ENCODE measurements at places on chromosomes 2 and 18.

DNA sequence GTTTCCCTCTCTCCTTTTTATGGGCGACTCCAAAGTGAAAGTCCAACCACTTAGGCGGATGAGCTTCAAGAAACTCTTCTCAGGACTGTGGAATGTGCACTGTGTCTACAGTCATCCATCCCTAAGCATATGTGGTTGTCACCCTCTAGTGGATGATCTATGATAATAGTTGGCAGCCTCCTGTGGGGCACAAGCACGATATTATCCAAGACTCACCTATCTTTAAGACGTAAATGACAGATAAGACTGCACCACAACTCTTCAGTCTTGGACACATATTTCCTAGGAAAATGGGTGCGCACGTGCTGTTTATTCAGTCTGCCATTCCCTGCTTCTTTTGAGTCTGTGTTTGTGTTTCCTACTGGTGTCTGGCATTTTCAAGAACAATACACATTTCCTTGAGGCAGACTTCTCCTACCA is 145.5 kb upstream of the CTAGE1 start:
- peak; percentile 64 for DNase-seq

DNA sequence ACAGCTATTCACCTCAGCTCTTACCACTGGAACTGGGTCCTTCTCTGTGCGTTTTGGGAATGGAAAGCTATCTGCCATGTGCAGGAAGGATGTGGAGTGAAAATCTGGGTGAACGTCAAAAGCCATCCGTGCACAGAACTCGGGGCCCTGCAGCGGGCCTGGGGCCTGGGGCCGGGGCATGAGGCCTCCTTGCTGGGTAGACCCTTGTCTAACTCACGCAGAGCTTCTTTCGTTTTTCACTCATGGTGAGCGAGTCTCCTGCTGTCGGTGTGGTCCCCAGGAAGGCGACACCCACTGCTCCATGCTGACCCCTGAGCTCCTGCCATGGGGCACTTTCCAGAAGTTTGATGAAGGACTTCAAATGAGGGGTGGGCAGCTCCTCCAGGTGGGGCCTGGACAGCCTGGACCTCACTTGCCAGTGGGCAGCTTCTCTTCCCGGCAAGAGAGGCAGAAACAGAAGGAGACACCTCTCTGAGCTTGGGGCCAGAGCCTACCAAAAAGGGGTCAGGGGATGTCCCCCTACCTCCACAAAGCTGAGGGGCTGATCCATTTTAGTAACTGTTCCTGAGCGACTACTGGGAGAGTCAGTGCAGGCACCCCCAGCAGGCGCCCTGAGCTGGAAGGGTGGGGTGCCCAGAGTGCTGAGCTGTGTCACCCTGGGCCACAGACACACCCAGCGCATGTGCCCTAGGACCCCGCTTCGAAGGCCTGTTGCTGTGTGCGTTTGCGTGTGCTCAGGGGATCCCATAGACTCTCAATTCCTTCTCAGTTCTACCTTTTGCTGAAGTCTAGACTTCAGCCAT is 117.7 kb upstream of the HDAC4 start:
- no peak for DNase-seq

GRCh38 chr2:238167761-238168160 is 9.0 kb downstream of the ERFE start:
- DNase-seq: no peak

- DNase-seq: peak; percentile 9
These were observed 32.6 kb downstream of the NAPG start for GRCh38 chr18:10558243-10558966.

DNA sequence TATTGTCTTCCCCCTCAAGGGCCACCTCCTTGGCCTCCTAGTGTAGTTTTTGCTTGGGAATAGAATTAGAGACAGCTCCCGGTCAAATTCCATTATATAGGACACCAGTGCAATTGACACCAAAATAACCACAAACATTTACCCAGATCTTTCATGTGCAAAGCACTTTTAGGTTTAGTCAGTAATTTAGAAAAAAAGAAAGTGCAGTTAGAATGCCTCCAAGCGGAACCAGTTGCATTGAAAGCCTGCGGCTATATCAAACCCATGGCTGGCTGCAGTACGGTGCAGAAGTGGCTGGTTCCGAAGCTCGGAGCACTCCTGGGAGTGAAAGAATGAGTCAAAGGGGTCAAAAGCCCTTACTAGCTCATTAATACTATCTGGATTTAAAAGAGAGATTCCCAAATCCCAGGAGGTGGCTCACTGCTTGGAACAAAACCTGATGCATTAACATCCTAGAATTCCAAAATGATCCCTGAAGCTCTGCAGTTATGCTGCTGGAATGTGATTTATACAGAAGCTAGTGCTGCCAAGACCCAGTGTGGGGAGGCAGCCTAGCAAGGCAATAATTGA is 432.2 kb upstream of the KLHL29 start:
- no peak for DNase-seq

DNA sequence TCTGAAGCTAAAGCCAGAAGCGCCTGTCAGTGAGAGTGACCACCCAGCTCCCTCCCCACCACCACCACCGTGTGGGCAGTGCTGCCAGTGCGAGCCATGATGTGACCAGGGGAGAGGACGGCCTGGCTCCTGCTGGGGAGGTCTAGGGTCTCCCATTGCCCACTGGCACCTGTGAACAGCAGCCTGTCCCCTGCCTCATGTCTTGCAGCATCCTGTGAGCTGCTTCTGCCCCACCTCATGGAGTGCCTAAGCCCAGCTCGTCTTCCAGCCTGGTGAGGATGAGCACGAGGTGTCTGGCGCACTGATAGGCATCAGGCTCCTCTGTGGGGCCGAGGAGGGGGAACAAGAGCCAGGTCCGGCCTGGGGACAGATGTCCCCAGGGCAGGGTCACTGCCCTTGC is 61.4 kb downstream of the FAM168B start:
- DNase-seq: no peak

DNA sequence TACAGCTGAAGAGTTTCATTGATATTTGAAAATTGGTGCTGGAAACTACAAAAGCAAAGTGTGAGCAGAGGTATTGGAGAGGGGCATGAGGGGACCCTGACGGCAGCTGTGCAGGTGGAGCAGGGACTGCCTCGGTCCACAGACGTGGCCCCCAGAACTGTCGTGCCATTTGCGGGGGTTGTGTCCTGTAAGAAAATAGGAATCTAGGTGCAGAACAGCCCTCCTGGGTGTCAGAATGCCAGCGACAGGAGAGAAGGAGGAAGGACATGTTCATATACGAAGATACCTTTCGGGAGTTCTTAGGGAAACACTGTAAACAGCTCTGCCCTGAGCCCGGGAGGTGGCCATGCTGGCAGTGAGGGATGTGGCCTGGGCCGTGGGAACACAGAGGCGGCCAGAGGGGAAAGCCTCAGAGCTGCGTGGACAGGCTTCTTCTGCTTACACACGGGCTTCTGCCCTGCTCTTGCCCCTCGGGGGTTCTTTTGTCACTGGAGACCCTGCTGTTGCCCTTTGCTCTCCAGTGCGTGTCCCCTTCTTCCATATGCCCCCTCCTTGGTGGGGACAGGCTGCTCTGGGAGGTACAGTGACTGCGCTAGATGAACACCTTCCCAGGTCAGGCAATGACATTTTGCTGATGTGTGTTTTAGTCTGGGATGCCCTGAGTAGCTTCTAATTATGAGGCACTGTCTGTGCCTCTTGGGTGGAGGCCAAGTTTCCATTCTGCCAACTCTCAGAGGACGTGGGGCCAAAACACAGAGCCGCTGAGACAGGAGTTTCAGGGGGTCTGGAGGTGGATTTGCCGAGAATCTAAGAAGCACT is 81.9 kb upstream of the TXNDC2 start:
- DNase-seq: no peak

DNA sequence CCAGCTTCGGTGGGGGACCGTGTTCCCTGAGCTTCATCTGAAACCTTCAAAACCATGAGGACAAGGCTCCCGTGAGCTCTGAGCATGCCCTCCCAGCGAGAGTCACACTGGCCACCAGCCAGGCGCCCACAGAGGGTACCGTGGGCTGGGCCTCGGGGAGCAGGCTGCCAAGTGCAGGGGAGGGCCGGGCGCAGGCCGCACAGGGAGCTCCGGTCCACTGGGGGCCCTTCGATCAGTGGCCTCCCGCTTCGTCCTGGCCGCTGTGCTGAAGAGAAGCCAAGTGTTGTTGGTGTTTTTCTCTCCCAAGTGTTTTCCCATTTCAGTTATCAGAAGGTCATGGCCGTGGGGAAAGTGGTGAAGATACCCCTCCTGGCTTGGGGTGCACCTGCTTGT is 144.4 kb downstream of the PTGR3 start:
- DNase-seq: no peak

GRCh38 chr18:52610451-52611115 is 270.6 kb downstream of the DCC start:
- no peak for DNase-seq

- DNase-seq: no peak
These were observed 412.1 kb downstream of the TDRD15 start for GRCh38 chr2:21535826-21536225.

GRCh38 chr2:127254386-127254981 is 34.4 kb upstream of the CYP27C1 start:
- DNase-seq: no peak

DNA sequence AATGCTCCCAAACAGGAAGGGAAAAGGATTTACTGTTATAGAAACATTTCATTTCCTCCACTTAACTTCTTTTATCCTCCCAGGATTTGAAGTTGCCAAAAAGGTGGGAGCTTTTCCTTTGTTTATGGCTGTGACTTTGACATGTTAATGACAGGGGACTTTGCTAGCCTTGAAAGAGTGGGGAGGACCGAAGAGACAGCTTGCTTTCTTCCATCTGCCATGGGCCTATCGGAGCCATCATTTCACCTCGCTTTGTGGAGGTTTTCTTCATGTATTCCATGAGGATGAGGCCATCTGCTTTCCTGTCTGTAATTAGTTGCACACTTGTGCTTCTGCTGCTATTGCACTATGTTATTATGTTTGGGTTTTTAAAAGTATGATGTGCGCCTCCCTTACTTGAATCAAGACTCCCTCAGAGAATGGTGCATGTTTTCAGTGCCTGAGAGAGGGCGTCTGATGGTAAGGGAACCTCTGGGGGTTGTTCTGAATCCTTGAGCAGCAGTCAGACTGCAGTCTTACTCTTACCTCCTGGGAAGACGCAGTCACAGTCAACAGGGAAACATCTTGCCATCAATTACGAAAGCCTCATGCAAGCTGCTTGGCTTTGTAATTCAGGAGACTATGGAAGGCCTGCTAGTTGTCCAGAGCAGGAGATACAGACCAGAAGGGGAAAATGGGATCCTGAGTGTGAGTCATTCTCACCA is 173.3 kb upstream of the MGAT5 start:
- no peak for DNase-seq

DNA sequence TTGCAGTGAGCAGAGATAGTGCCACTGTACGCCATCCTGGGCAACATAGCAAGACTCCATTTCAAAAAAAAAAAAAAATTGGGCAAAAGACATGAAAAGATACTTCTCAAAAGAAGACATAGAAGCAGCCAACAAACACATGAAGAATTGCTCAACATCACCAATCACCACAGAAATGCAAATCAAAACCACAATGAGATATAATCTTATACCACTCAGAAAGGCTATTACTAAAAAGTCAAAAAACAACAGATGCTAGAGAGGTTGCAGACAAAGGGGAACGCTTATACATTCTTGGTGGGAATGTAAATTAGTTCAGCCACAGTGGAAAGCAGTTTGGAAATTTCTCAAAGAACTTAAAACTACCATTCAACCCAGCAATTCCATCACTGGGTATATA is 43.1 kb upstream of the CHAC2 start:
- DNase-seq: no peak

DNA sequence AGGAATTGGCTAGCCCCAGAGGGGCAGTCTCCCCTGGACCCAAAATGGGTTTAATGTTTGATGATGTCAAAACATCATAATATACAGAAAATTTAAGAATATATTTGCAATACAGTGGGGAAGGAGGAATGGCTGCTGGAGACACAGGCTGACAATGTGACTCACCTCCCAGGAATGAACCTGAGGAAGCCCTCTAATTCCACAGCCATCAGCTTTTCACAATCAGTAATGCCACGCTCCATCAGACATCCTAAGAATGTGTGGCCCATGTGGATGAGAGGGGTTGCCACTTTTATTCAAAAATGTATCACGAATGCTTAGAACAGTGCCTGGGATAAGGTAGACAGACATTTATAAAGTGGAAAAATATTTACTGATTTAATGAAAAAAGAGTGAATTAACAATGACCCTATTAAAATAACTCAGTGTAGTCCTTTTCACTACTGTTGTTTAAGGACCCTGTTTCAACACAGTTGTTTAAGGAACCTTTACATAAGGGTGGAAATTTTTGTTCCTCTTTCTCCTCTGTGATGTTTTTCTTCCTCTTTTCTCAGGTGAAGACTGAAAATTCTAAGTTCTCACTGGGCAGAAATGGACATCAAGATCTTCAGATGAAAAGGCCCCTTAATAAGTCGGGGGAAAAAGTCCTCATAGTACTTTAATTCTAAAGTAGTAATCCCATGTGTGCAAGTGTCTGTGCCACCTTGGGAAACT is 17.5 kb upstream of the TMEM163 start:
- DNase-seq: no peak

DNA sequence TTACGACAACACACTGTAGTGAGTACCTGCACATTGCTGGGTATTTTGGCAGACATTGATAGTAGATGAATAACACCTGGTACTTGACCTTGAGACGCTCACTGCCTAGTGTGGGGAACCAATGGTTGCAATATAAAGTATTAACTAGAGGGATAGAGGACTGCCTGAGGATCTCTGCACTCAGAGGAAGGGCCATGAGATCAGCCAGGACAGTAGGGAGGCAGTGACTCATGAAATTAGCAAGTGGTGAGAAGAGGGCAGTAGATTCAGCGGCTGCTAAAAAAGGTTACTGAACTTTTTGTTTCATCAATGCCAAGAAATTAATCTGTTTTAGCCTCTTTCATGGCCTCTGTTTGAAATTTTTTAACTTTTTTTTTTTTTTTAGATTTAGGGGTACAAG is 250.8 kb upstream of the TCF4 start:
- DNase-seq: no peak

DNA sequence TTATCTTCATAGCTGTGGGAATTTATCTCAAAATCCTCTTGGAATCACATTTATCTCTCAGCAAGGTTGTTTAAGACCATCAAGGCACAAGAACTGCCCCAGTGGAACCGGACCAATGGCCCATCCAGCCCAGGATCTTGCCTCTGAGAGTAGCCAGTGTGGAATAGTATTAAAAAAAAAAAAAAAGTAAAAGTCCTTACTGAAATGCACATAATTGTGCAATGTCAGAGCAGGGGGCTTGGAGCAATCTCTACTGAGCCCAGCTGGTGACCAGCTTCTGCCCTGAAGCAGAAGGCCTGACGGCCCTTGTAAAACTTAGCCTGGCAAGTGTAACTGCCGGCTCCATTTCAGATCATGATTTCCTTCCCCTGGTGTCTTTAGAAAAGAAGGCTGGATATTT is 355.6 kb upstream of the PIK3C3 start:
- DNase-seq: no peak

GRCh38 chr2:136530146-136530545 is 235.2 kb upstream of the THSD7B start:
- no peak for DNase-seq

DNA sequence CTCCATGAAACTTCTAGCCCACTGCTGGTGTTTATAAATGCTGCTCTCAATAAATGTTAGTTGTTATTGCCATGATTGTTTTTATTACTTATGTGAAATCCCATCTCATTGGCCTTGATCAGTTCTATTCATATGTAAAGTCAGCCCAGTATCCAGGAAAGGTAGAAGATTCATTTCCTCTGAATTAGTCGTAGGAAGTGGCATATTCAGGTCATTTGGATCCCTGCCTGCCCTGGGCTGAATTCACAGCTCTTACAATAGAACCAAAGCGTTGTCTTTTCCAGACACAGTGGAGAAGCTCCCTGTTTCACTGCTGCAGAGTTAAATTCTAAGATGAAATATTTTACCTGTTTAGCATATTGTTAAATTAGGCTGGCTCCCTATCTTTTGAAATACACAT is 70.3 kb downstream of the MAIP1 start:
- no peak for DNase-seq

GRCh38 chr18:10077986-10078385 is 164.2 kb downstream of the VAPA start:
- no peak for DNase-seq

All from GM12865 (cell line).